ENCODE measurements at places on chromosomes 5 and 9.

DNA sequence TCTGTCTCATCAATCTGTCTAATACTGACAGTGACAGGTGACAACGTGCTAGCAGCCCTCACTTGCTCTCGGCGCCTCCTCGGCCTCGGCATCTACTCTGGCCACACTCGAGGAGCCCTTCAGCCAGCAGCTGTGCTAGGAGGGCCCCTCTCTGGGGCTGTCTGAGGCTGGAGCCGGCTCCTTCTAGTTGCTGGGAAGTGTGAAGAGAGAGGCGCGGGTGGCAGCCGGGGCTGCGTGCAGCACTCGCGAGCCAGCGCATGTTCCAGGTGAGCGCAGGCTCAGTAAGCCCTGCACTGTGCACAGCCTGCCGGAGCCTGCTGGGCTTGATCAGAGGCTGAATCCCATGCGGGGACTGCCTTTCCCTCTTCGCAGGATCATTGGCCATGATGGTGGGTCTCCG lies 330.7 kb downstream of the CDH10 start:
- DNase-seq: no peak

DNA sequence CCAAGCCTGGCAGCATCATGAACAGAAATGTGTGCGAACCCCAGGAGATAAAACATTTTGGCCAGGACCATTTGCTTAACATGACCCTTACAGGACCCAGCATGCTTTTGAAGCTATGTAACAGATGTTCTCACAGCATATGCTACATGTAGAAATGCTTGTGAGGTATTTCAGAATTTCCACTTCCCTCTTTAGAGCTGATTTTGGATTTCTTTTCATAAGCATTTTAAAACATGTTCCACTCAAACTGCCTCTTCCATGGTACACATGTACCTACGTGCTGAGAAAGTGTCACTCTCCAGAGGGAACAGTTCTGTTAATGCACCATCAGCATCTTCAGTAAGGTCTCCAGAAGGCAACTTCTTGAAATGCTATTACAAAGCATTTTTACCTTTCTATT lies 15.7 kb upstream of the TSSK1B start:
- no peak for DNase-seq

DNA sequence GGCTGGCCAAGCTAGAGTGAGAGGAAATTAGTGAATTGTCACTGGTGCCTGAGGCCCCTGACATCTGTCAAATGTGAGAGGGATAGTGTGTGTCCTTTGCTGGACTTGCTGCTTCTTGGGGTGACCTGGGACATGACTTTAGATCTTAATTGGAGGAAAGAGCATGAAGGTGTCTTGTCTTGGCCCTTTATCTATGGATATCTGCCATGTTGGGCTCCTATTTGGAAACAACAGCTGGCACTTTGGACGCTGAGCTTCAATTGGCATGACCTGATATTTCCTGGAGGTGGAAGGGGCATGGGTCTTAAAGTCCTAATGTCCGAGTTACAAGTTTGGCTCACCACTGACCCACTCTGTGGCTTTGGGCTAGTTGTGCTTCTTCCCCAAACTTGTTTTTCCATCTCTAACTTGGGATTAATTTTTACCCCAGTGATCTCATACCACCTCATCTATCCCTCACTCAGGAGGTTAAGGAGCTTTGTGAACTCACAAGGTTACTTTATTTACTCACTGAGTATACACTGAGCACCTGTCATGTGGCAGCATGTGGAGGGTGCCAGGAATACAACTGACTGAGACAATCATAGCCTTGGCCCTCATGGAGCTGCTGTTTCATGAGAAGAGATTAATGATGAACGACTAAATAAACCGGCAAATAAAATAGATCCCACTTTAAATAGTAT lies 30.1 kb upstream of the CXCL14 start:
- no peak for DNase-seq

GRCh38 chr9:32877639-32878217 lies 94.4 kb downstream of the TMEM215 start:
- DNase-seq: no peak

GRCh38 chr5:107223066-107223465 lies 447.7 kb downstream of the EFNA5 start:
- DNase-seq: no peak

GRCh38 chr5:55601204-55601618 lies 66.4 kb upstream of the PLPP1 start:
- no peak for DNase-seq

DNA sequence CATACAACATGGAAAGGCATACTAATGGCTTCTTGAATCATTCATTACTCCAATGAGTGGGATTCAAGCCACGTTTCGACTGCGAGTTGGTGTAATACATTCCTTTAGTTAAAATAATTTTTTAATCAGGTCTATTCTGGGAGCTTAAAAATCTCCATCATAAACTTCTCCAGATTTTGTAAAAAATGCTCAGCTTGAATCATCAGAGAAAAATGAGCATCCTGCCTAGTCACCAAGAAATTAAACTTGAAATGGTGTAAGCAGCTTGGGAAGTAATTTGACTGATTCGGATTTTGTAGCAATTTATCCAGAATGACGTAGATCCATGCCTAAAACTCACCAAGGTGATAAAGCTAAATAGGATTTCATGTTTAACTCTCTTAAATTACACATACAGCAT lies 165.7 kb downstream of the SLCO4C1 start:
- DNase-seq: no peak

DNA sequence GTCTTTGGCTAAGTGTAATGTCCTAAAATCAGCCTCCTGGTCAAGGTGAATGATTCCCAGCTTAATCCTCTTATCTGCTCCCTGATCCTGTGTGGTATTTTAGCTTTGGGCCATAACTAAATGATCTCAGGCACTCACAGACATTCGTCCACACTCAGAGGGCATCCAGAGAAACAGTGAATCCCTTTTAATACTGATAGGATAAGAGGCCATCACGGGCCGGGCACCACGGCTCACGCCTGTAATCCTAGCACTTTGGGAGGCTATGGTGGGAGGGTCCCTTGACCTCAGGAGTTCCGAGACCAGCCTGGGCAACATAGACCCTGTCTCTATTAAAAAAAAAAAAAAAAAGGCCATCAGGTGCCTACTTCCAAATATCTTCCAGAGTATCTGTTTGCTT lies 6.3 kb downstream of the PDCL start:
- DNase-seq: no peak

GRCh38 chr9:78958892-78959291 lies 612.9 kb upstream of the TLE4 start:
- DNase-seq: no peak

GRCh38 chr5:74598731-74599130 lies 41.8 kb downstream of the ENC1 start:
- no peak for DNase-seq

DNA sequence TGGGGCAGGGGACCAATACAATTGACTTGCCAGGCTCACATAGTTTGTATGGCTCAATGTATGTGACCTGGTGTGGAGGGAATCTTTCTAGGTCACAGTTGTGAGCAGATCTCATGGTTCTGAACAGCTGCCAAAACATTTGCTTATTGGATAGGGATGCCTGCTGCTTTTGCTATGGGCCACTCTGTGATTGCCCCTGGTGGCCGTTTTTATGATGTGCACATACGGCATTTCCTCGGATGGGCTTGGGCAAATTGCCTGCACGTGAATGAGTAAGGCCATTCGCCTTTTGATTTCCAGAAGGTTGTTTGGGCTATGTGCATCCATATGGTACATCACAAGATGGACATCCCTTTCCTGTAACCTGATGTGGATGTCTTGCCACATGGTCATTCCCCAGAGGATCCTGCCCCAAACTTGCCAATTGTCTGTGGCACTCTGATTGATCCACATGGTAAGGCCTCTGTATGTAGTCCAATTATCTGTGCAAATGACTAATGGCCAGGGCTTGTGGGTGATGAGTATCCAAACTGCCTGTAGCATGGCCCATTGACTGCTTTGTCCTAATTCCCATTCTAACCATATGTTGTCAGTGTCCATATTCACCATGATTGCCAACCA lies 10.7 kb upstream of the SLC22A4 start:
- no peak for DNase-seq

DNA sequence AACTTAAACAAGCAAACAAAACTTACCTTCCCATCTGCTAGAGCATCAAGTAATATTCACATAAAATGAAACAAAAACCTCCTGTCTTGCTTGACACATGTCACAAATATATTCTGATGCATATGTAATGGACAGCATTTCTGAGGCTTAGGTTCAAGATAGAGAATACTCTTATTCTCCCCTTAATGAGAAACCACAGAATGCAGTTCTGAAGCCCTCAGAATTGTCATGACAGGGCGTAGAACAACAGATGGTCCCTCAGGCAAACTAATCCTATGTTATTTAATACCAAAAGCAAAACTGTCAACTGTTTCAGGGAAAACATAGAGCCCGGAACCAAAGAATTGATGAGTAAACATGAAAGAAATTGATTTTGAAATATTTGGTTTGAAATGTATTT lies 229.9 kb upstream of the RIOK2 start:
- DNase-seq: no peak

DNA sequence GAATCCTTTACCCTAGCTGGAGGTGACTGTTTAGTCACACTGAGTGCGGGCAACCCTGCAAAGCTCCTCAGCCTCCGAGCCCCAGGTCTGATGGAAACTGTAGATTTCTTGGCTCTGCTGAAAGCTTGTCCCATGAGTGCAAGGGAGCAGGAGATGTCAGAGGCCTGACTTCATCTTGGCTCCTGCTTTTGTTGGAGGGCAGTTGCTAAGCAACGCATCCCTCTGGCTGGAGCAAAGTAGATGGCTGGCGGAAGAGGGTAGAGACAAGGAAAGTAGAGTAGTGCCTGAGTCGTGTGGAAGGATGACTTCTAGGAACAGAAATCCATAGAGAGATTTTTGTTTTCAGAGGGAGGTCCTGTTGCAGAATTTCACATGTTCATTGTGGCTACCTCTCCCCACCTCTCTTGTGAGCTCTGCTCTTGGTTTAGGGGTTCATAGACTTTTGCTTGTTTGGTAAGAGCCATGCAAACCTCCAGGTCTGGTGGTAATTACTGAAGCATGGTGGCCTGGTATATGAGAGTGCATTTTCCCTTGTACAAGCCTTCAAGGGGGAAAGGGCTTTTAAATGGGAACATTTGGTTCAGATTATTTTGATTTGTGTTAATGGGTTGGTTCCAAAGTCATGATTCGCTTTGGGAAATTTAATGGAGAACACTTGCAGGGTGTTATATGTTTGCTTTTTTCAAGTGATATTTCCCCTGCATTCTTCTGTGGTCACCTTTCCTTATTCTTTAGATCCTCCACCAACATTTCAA lies 71.5 kb downstream of the ARHGAP26 start:
- no peak for DNase-seq

- no peak for DNase-seq
These were observed 18.3 kb downstream of the SNX24 start for GRCh38 chr5:122863721-122864120.

GRCh38 chr5:111673891-111674626 lies 82.9 kb downstream of the NREP start:
- no peak for DNase-seq

DNA sequence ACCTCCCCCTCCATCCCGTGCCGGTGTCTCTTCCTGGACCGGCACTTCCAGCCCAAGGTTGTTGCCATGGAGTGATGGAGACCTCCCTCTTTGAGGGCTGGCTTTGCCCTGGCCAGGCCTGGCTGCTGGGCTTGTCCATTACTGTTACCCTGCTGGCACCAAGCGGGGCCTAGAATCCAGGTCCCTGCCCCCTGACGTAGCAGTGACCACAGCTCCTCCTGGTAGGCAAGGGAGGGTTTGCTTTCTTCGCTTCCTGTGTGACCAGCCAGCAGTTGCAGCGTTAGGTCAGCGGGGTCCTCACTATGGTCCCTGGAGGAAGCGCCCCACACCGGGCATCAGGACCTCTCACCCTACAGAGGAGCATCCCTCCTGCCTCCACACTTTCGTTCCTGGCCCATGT lies 146.7 kb upstream of the COL5A1 start:
- no peak for DNase-seq

DNA sequence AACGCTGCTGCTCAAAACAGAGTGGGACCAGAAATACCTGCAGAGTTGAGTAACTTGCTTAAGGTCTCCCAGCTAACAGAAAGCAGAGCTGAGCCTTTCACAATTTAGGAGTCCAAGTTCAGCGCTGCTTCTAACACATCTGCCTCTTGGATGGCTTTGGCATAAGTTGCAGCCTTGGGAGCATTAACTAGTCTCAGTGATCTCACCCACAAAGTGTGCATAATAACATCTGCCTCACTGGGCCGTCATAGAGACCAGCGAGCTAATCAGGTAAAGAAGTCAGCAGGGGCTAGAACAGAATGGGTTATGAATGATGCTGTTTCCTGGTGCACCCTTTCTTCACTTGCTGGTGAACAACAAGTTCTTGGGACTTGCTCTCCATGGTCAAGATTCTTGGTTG lies 36.5 kb downstream of the WWC1 start:
- DNase-seq: no peak

DNA sequence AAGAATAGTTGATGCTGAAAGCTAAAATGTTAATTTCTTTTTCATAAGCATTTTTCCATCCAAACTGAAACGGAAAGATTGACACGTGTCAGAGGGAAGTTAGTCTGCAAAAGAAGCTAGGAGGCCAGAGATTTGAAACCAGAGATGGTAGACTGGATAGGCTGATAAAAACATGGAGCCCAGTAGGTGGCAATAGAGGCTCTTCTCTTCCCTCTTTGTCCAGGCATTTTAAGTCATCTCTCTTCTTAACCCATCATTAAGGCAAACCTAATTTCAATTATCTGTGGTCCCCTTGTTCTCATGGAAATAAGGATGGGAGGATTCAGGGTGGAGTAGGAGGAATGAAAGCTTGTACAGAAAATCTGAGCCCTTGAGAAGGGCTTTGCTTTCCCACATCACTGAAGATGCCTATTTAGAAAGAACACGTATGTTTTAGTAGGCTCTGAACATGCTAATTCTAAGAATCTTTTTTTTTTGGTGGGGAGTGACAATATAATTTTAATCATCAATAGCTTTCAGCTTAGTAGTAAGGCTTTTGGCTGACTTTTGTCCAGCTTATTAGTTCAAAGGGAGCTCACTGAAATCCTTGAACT lies 66.6 kb downstream of the ZNF474 start:
- DNase-seq: no peak

GRCh38 chr9:98821831-98822230 lies 14.4 kb downstream of the GALNT12 start:
- no peak for DNase-seq

DNA sequence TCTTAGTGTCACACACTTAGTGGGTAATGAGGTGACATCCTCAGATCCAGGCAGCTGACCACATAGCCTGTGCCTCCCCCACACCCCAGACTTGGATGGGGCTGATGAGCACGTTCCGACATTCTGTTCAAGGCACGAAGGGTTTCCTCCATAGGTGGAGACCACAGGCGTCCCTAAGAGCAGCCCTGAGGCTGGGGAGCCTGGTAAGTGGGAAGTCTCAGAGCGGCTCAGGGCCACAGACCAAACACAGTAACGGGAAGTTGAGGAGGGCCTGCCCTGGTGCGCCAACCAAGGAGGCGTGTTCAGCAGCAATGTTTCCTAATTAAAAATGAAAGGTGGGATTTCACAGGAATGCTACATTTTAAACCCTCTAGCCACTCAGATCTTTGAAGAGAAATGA lies 102.3 kb upstream of the PHYKPL start:
- DNase-seq: no peak

- no peak for DNase-seq
These were observed 40.3 kb downstream of the GLDC start for GRCh38 chr9:6605202-6605601.
